Muscle of back (tissue), 13 donors: ENCODE measurements at places on chromosomes 7 and 10.

GRCh38 chr7:34064519-34065158 lies 159.3 kb downstream of the BMPER start:
- DNase-seq, result peak; percentile 88

GRCh38 chr10:58107506-58107905 lies 160.2 kb downstream of the IPMK start:
- no peak for DNase-seq

DNA sequence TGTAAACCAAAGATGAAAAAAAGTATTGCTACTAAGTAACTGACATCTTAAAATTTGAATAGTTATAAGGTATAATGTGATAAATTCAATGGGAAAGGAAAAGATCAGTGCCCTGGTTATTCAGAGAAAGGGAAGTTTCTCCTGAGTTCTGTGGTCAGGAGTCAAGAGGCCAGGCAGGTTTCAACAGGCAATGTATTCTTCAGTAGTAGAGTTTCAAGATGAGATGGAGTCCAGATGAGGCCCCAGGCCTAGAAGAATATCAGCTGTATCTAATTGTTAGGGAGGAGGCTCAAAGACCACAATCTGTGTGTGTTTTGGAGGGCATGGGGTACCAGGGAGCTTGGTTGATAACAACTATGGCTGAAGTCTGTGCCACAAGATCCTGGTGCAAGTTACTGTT lies 101.4 kb upstream of the DLX6 start:
- DNase-seq, result no peak

DNA sequence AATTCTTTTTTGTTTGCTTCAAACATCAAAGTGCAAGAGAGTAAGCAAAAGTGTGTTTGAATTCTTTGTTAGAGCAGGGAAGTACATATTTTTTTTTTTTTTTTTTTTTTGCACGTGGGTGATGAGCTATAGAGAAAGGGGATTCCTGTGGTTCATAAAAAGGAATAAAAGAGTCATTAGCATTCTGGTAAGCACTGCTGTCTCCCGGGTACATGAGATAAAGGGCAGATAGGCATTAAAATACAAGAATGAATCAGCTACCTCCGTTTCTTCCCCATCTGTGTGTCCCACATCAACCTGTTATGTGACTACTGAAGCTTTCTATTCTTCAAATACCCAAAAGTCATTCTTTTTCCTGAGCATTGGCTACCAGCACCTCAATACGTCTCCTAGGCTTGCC lies 102.4 kb upstream of the SEMA3D start:
- no peak for DNase-seq

GRCh38 chr7:37084303-37084702 lies 360.0 kb upstream of the AOAH start:
- no peak for DNase-seq

GRCh38 chr7:66642186-66642585 lies 13.5 kb downstream of the KCTD7 start:
- peak; percentile 24 for DNase-seq

DNA sequence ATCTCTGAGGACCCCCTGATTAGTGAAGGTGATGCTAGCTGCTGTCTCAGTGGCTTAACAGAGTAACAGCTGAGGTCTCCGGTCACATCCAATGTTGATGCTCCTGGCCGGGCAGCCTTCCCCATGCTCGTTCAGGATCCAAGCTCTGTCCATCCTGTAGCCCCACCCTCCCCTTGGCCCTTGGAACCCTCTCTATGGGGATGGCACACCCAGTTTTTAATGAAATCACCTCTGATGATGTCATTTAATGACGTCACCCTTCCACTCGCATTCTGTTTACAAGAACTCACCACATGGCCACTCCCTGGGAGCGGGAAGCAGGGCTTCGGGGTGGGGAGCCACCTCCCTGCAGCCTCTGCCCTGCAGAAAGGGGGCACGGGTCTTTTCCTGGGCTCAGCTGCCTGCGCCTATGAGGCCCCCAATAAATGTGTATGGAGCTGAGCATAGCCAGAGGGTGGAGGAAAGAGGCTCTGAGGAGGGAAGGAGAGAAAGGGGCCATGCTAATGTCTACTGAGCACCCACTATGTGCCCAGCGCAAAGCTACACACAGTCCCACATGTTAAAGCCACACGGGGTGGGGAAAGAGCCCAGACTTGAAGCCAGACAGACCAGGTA lies 95.5 kb downstream of the OAT start:
- peak; percentile 36 for DNase-seq

DNA sequence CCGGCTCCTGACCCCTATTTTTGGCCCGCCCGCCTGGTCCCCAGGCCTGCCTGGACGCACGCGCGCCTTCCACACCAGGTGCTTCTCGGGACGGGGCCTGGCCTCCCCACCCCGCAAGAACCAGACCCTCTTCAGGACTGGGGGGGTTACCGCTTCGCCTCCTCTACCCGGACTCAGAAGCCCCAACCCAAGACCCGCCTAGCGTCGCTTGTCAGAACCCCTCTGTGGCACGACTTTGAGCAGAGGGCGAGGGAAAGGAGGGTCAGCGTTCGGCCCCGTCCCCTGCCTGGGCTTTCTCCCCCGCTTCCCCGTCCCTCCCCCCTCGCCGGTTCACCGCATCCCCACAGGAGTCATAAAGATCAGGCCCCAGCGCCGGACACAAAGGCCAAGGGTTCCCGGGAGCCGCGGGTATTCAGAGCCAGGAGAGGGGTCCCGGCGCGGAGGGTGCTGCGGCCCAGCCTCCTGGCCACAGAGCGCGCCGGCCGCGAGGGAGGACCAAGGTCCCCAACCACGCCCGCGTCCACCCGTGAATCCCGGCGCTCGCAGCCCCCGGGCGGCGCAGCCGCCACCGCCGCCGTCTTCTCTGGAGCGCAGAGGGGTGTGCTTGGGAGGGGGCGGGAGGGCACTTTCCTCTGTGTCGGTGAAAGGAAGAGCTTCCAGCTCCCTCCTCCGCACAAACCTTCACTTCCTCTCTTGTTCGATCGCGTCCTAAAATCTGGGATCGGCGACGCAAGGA lies 351.9 kb downstream of the DNAJB6 start:
- no peak for DNase-seq
